ENCODE measurements at places on chromosomes 2 and 18.
A peak's percentile ranks its signal among the peaks of the same experiment; 100 is the strongest.

DNA sequence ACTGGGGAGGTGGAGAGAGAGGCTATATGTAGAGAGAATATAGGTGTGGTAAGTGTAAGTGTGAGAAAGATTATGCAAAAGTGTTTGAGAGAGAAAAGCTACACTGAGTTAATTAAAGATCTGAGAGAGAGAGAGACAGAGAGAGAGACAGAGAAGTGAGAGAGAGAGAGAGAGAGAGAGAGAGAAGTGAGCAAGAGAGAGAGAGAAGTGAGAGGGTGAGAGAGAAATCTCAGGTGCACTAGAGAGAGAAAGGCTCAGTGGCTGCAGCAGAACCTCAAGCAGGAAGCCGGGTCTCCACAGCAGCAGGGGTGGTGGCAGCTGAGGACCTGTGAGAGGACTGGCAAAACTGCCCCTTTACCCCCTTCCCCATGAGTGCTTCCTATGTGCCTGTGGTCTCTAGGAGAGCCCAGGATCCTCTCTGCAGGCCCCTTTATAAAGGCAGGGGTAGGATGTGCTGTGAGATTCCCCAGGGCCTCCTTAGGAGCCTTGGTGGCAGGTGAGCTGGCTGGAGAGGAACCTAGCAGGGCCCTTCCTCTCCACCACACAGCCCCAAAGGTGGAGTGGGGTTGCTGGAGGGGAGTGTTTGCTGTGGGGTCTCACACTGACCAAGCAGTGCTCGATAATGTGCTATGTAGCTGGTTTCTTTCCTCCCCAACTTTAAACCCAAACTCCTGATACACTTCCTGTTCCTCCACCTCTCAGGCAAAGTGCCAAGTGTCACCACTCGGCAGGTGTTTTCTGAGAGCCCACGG, 52.6 kb downstream of the SLC4A5 start:
- DNase-seq = no peak

DNA sequence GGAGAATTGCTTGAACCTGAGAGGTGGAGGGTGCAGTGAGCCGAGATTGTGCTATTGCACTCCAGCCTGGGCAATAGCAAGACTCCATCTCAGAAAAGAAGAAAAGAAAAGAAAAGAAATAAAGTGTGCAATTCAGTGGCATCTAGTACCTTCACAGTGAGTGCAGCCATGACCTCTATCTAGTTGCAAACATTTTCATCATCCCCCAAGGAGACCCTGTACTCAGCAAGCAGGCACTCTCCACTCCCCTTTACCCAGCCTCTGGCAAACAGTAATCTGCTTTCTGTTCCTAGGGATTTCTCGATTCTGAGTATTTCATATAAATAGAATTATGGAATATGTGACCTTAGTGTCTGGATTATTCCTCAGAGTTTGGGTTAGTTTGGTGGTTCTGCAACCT, 130.4 kb upstream of the ARL4C start:
- no peak for DNase-seq

DNA sequence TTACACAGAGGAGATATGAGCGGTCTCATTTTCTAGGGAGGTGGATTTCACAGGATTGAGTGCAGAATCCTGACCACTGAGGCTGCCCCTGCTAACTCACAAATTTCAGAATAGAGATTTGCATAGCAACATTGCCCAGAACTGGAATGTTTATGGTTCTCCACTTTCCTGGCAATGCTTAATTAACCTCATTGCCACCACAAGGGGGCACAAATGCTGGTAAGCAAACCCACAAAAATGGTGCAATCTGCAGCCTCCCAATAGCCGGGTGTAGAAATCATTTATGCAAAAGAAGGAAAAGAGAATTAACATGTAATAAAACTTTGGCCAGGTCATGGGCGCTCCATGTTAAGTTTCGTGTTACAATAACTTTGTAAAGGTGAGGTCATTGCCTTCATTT, 112.4 kb downstream of the CYRIA start:
- DNase-seq = peak; percentile 73

DNA sequence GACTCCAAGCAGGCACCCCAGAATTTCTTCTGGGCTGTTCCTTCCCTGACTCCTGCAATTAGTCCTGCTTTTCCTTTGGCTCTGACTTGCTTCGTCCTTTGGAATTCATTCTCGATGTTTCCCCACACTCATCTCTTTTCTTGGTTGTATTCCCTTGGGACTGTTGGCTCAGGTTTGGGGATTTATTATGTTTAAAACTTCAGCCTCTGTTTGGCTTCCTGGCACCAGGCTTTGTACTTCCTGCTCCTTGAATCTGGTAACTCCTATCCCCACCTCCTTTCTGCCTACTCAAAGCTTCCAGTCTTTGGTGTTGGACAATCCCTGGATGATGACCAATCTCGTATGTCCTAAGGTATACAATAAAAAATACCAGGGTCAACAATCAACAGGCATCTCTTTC, 1.8 kb upstream of the KCNE4 start:
- no peak for DNase-seq

- no peak for DNase-seq
Measured at GRCh38 chr2:217327953-217328621, 468.2 kb upstream of the TNP1 start.

DNA sequence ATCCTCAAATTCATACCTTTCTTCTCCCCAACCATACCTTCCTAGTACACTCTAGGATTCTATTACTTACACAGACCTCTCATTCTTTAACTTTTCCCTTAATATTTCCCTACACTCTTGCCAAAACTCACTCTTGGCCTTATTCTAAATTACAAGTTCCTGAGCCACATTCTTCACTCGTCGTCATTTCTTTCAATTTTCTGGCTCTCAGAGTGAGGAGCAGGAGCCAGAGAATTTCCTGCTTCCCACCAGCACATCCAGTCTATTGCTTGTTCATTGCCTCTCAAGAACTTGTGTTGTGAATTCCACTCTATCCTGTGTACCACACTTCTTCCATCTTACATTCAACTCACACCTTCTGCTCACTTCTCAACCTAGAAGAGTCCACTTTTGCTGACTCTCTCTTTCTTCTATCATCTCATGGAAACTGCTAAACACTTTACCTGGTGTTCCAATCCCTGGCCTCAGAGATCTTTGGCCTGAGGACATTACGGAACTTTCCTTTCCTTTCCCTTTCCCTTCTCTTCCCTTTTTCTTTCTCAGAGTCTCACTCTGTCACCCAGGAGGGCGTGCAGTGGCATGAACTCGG, 171.6 kb downstream of the PLCL1 start:
- DNase-seq = no peak
